ENCODE measurements at places on chromosomes 3 and 15.

DNA sequence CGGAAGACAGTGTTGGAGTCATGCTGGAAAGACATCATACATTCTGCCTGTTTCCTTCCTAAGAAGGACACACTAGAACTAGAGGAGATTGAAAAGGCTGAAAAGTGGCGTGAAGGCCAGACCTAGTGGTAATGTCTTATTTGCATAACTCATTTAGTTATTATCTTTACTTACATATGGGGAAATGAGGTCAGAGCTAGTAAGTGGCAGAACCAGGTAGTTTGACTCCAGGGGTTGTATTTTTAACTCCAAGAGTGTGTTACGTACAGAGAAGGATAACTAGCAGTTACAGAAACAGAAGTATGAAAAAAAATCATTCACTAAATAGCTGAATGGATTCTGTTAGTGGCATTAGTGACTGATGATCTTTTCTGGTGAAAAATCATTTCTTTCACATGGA, 108.0 kb downstream of the MITF start:
- H3K4me3 ChIP-seq = no peak overlapping the region
- no peaks in the 10 kb centered on the region for H3K27me3 ChIP-seq
- no peaks in the 10 kb centered on the region for H3K36me3 ChIP-seq
- no peaks in the 10 kb centered on the region for H3K4me1 ChIP-seq

DNA sequence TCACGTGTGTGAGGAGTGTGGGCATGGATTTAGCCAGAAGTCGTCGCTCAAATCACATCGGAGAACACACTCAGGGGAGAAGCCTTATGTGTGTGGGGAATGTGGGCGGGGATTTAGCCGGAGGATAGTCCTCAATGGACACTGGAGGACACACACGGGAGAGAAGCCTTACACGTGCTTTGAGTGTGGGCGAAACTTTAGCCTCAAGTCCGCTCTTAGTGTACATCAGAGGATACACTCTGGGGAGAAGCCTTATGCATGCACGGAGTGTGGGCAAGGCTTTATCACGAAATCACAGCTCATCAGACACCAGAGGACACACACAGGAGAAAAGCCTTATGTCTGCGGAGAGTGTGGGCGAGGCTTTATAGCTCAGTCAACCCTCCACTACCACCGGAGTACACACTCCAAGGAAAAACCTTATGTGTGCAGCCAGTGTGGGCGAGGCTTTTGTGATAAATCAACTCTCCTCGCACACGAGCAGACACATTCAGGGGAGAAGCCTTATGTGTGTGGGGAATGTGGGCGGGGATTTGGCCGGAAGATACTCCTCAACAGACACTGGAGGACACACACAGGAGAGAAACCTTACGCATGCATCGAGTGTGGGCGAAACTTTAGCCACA, 28.1 kb downstream of the ZNF589 start:
- H3K4me3 ChIP-seq = no peak overlapping the region
- no peaks in the 10 kb centered on the region for H3K27me3 ChIP-seq
- peaks cover 19% of the 10 kb centered on the region for H3K4me1 ChIP-seq
- H3K27ac ChIP-seq = peak overlapping the region; percentile 72

- H3K27ac ChIP-seq = no peak overlapping the region
- no peaks in the 10 kb centered on the region for H3K27me3 ChIP-seq
- no peaks in the 10 kb centered on the region for H3K36me3 ChIP-seq
- no peak overlapping the region for H3K4me3 ChIP-seq
Observed at GRCh38 chr3:41448396-41448795, 249.1 kb downstream of the CTNNB1 start.

DNA sequence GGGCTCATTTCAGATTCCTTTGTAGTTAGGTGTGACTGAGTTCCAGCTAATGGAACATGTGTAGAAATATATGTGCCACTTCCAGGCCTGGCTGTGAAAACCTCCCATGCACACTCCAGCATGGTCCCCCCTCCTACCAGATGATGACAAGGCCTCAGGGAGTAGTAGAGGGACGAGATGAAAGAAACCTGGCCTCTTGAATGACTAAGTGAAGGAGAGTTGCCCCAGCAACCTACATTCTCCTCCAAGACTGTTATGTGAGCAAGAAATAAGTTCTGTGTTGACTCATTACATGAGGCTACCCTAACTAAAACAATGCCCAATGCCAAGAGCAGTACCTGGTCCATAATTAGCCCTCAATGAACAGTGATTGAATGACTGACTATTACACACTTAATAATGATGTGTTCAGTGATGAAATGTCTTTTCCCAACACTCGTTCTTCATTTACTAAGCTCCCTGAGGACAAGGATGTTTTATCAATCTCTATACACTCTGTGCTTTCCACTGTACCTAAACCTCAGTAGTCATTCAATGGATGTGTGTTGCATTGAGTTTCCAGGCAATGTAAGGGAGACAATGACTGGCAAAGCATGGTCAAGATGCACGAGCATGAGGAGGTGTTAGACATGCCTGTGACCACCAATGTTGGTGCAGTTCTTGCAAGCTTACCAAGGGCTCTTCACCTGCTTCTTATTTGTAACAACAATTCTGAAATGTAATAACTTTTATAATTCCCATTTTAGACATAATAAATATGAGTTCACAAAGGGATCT, 62.0 kb upstream of the BCL6 start:
- no peak overlapping the region for H3K4me3 ChIP-seq
- H3K4me1 ChIP-seq = peaks cover 48% of the 10 kb centered on the region
- H3K27ac ChIP-seq = peak overlapping the region; percentile 81
- DNase-seq = no peak

DNA sequence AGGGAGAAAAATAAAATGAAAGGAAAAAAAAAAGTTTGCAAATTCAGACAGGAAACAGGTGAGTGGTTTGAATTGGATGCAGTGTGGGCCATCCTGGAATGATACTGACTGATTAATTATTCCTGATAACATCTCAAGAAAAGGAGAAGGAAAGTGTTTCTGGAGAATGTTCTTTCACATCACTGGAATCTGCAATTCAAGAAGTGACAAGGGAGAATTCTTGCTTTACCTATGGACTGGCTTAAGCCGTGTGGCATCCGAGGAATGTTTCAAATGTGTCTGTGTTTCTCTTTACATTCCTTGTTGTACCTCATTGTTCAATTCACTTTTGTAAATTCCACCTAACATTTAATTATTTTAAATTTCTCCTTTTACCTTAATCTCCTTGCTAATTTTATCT, 465.0 kb downstream of the EPHB1 start:
- no peaks in the 10 kb centered on the region for H3K36me3 ChIP-seq
- no peaks in the 10 kb centered on the region for H3K27me3 ChIP-seq
- H3K4me1 ChIP-seq = peaks cover 14% of the 10 kb centered on the region
- H3K4me3 ChIP-seq = no peak overlapping the region
- DNase-seq = no peak
- H3K27ac ChIP-seq = peak overlapping the region; percentile 63

- no peaks in the 10 kb centered on the region for H3K36me3 ChIP-seq
- DNase-seq = no peak
- H3K4me1 ChIP-seq = no peaks in the 10 kb centered on the region
- no peaks in the 10 kb centered on the region for H3K27me3 ChIP-seq
- H3K27ac ChIP-seq = no peak overlapping the region
Observed at GRCh38 chr15:42110367-42110766, 16.0 kb upstream of the PLA2G4D start.

DNA sequence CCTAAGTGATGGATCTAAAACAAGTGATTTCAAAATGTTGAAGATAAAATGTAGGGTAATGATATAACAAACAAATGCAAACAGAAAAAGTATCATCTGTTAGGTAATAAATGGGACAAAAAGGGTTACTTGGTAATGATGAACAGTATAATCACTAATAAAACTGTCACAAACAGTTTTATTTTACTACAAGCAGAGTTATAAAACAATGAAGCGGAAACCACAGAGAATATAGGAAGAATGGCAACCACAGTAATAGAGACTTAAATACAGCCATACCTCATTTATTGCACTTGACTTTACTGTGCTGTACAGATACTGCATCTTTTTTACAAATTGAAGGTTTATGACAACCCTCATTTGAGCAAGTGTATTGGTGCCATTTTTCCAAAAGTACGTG, 52.8 kb downstream of the HERC1 start:
- H3K27me3 ChIP-seq = no peaks in the 10 kb centered on the region
- no peak overlapping the region for H3K4me3 ChIP-seq
- no peaks in the 10 kb centered on the region for H3K36me3 ChIP-seq
- H3K4me1 ChIP-seq = no peaks in the 10 kb centered on the region

DNA sequence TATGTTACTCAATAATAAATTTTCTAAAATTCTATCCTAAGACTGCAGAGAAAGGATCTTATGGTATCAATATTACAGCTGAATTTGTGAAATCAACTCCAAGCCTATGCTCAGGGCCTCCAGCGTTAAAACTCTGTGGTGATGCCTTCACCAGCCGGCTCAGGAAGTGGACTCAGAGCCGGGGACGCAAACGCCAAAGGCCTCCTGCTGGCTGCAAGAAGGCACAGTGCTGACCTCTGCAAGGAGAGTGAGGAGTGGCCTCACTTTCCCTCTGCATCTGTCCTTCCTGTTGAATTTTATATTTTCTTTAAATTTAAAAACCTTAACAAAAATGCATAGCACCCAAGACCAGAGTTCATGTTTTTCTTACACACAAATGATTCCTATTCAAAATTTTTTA, 48.5 kb downstream of the HERC2 start:
- no peak overlapping the region for H3K27ac ChIP-seq
- H3K4me3 ChIP-seq = no peak overlapping the region
- no peak for DNase-seq
- peaks cover 1% of the 10 kb centered on the region for H3K36me3 ChIP-seq
- no peaks in the 10 kb centered on the region for H3K27me3 ChIP-seq

- no peaks in the 10 kb centered on the region for H3K27me3 ChIP-seq
- no peaks in the 10 kb centered on the region for H3K36me3 ChIP-seq
- no peak for DNase-seq
- H3K4me3 ChIP-seq = no peak overlapping the region
- no peak overlapping the region for H3K27ac ChIP-seq
- H3K4me1 ChIP-seq = no peaks in the 10 kb centered on the region
Observed at GRCh38 chr15:71802770-71803169, 7.6 kb upstream of the NR2E3 start.

DNA sequence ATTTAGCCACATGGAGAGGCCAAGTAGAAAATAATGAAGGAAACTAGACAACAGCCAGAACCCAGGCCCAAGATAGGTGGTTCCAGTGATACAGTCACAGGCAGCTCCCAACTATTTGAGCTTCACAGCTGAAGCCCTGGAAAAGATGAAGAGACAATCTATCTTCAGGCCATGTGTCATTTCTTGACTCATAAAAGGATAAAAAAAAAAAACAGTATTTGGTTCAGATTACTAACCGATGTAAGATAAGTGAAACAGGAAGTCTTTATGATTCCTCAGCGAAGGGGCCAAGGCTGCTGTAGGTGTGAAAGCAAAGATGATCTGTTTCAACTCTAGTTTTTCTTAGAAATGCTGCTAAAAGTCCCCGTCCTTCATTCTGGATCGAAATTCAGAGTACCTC, 394.6 kb downstream of the ZNF385D start:
- H3K36me3 ChIP-seq = no peaks in the 10 kb centered on the region
- H3K4me3 ChIP-seq = no peak overlapping the region
- DNase-seq = no peak

- H3K36me3 ChIP-seq = no peaks in the 10 kb centered on the region
- peaks cover 58% of the 10 kb centered on the region for H3K4me1 ChIP-seq
Observed at GRCh38 chr3:12224181-12225147, 64.4 kb upstream of the PPARG start.

GRCh38 chr3:30253832-30254231, 352.6 kb upstream of the TGFBR2 start:
- no peaks in the 10 kb centered on the region for H3K27me3 ChIP-seq
- H3K36me3 ChIP-seq = peaks cover 1% of the 10 kb centered on the region
- H3K4me3 ChIP-seq = no peak overlapping the region
- H3K4me1 ChIP-seq = peaks cover 31% of the 10 kb centered on the region

DNA sequence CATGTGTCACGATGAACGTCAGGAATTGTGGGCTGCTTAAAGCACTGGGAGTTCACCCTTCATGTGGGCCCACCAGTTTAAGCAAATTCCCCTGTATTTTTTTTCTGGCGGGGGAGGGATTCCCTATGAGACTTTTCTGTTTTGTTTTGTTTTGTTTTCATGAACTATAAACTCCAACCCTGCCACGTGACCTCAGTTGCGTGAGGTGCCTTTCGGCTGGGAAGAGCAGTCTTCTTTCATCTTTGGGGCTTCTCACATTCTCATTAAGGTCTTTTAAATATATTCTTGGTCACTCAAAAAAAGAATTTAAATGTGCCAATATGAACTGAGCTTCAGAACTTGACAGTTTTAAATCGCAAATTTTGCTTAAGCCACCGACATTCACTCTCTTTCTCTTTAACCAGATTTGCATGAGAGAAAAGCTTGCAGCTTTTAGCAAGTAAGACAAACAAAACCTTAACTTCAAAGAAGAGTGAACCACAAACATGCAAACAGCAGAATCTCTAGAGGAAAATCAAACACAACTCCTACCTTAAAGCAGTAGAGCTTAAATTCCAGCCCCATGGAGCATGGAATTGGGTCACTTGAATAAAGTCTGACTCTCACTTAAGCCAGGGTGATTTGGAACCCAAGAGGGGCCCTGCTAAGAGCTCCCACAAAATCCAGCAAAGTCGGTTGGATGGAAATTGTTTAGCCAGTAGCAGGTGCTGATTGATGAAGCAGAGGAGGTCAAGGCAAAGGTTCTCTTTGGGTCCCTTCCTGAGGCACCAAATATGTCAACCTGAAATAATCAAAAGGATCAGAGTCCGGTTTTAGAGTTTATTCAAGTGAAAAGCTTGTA, 699.8 kb upstream of the GBE1 start:
- no peak overlapping the region for H3K27ac ChIP-seq
- H3K36me3 ChIP-seq = no peaks in the 10 kb centered on the region
- no peaks in the 10 kb centered on the region for H3K27me3 ChIP-seq
- no peak overlapping the region for H3K4me3 ChIP-seq
- H3K4me1 ChIP-seq = no peaks in the 10 kb centered on the region

GRCh38 chr3:193897731-193898180, 238.2 kb upstream of the HES1 start:
- peak overlapping the region; percentile 3 for H3K27ac ChIP-seq
- peaks cover 2% of the 10 kb centered on the region for H3K36me3 ChIP-seq
- no peaks in the 10 kb centered on the region for H3K27me3 ChIP-seq
- H3K4me3 ChIP-seq = no peak overlapping the region

DNA sequence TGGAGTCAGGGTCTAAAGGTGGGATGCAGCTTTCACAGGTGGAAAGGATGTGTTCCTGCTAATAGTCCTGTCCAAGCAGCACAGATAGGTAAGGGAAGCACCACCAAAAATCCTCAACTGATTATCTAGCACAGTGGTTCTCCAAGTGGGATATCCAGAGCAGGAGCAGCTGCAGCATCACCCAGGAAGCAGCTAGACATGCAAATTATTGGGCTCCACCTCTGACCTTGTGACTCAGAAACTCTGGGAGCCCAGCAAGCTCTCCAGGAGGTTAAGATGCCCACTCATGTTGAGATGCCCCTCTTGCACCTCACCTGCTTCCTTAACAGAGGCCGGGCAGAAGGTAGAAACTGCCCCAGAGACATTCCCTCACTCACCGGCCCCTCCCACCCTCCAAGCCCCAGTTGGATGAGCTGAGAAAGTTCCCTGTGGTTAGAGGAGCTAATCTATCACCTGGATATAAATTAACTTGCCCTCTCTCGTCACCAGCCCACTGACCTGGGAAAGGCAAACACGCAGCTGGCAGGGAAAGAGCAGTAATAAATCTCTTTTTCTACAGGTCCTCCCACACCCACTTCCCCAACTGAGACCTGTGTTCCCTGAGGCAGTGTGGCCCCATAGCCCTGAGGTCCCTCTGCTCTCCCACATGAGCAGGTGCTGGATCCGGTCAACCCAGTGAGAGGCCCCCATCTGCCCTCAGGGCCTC, 39.3 kb downstream of the ADCY5 start:
- peak; percentile 88 for DNase-seq
- H3K36me3 ChIP-seq = no peaks in the 10 kb centered on the region
- no peak overlapping the region for H3K27ac ChIP-seq
- H3K27me3 ChIP-seq = no peaks in the 10 kb centered on the region
- H3K4me3 ChIP-seq = no peak overlapping the region
